ENCODE measurements at places on chromosomes 6 and 20.

DNA sequence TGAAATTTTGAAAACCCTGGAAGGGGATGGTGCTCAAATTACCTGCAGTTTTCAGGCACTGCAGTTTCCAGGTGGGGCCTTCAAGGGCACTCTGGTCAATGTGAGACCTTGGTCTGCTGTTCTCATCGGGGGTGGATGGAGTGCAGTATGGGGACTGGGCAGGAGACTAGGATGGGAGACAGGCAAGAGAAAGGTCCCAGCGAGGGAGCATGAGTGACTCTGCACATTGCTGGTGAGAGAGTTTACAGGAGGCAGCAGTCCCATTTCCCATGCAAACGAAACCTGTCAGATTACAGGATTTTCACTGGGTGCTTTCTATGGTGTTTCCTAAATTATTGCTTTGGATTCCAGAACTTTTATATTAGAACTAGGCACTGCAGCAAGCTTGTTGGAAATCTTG lies 73.5 kb upstream of the DTNBP1 start:
- no peak for DNase-seq

DNA sequence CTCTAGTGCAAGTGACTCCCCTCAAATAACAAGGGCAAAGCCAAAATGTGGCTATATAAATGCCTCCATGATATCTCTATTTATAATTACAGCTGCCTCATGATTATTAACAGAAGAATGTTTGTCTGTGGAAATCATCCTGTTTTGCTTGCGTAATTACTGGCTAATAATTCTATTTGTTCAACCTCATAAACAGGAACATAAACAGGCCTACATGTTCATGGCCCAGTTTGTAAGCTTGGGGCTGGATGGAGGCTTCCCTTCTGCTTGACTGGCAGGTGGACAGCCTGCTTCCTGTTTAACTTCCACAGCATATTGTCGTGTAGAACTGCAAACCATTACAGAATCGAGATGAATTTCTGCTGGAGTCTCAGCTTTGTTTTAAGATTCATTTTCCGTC lies 766.0 kb upstream of the MAP3K7 start:
- no peak for DNase-seq

DNA sequence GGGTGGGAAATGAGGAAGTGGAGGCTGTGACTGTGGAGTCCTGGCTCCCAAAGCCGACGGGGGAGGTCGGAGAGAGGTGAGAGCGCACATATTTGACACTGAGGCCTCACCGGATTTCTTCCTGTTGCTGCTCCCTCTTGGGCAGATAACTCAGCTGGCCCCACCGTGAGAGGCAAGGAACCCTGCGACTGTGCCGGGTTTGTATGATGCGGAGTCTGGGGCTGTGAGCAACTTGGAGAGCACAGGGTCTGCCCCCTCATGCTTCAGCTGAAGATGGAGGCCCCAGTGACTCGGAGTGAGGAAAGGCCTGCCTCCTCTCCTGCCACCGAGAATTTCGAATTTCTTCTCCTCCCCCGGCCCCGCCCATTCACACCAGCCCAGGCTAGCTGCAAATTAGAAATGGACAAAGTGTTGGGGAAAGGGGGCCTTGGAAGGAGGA lies 160.6 kb downstream of the GRM4 start:
- DNase-seq, result no peak

DNA sequence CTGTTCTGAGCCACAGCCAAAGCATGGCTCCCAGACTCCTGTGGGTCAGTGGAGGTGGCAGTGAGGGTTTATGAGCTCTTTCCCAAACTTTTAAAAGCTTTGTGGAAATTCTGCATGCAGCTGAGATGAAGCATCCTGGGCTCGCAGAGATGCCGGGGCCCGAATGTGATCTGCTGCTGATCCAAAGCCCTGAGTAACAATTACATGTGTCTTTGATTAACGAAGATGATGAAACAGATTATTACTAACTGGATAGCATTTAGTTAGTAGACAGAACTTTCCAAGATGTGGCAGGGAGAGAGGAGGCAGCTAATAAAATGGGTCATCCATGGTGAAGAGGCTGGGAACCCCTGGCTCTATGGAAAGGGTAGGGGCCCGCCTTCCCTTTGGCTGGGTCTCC lies 43.9 kb upstream of the MDFI start:
- no peak for DNase-seq

- DNase-seq, result no peak
These were observed 59.7 kb downstream of the PKIB start for GRCh38 chr6:122669868-122670267.

- DNase-seq, result no peak
These were observed 12.1 kb downstream of the SLC2A4RG start for GRCh38 chr20:63751471-63752271.

DNA sequence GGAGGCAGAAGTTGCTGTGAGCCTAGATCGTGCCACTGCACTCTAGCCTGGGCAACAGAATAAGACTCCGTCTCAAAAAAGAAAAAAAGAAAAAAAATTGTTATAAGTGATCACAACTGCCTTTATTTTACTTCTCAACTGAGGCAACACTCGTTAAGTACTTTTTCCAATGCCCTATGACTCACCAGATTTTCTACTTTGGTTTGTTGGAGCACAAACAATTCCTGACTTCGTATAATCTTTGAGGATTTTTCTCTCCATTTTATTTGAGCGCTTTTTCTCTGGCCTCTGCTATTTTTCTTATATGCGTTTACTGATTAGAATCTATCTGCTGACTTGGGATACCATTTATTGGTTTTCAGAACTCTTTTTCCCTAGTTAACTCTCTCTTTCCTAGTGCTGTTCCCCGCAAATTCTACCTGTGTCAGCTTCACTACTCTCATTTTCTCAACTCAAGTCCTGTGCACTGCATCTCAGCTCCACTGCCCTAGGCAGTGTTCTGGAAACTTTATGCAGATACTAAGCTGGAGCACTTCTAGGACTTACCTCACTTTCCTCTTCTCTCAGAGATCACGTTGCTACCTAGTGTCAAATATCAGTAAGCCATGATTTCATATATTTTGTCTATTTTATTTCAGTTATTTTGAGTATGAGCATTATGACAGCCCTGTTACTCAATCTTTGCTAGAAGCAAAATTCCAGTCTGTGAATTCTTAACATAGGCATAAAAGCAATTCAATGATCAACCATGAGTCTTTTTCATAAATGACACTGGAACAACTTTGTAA lies 1120.1 kb upstream of the CITED2 start:
- DNase-seq, result no peak

DNA sequence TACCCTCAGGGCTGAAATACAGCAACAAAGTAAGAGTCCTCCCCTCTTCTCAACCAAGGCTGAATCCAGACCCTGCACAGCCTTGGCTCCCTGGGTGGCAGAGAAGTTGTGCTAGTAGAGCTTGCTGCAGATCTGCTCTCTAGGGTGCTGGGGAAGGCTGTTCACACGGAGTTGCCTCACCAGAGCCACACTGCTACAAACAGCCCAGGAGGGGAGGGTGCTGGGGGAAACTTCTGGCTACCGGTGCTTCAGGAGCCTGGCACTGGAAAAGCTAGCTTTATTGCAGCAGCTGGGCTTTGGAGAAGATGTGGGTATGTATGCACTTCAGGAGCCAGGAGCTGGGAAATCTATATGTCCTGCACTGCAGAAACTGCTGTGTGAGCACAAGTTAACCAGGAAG lies 37.6 kb upstream of the SUPT3H start:
- DNase-seq, result no peak
